ENCODE measurements at places on chromosomes 13 and 19. TPM values are rescaled to one million over a fixed set of nuclear protein-coding genes. Genes with fewer than 3 reads are reported as not detected.

C19orf67 gene
- total RNA-seq, result not detected

IGFL3 gene
- total RNA-seq, result not detected

PRKCG gene
- not detected for total RNA-seq

FGF9 gene
- not detected for total RNA-seq

MICOS13 gene
- total RNA-seq, result 75.6 TPM

PSG1 gene
- not detected for total RNA-seq

RCBTB1 gene
- total RNA-seq, result 2.0 TPM

RNF17 gene
- not detected for total RNA-seq

NLRP9 gene
- not detected for total RNA-seq

VSTM2B gene
- not detected for total RNA-seq

TNFSF11 gene
- total RNA-seq, result not detected

SLITRK6 gene
- total RNA-seq, result not detected

ZNF763 gene
- 2.8 TPM for total RNA-seq

POLD1 gene
- total RNA-seq, result 22.9 TPM

PSG6 gene
- not detected for total RNA-seq

CDC34 gene
- 124 TPM for total RNA-seq

PLPPR3 gene
- not detected for total RNA-seq

LONP1 gene
- 60.0 TPM for total RNA-seq

DMKN gene
- total RNA-seq, result 1.7 TPM

SEMA6B gene
- total RNA-seq, result 80.6 TPM

ZNF541 gene
- not detected for total RNA-seq

C2CD4C gene
- total RNA-seq, result 5.7 TPM

PRMT1 gene
- total RNA-seq, result 271 TPM

ZNF492 gene
- 1.6 TPM for total RNA-seq

ACP7 gene
- not detected for total RNA-seq

NKPD1 gene
- total RNA-seq, result not detected

FPR1 gene
- 7.9 TPM for total RNA-seq

ZNF446 gene
- 42.7 TPM for total RNA-seq

C19orf85 gene
- total RNA-seq, result not detected

ZNF701 gene
- 13.2 TPM for total RNA-seq

RDH8 gene
- not detected for total RNA-seq

DLL3 gene
- total RNA-seq, result not detected

LIM2 gene
- not detected for total RNA-seq

RABAC1 gene
- 360 TPM for total RNA-seq

PDX1 gene
- total RNA-seq, result not detected

ZNF440 gene
- 1.1 TPM for total RNA-seq

ZNF772 gene
- 3.7 TPM for total RNA-seq

TIMM29 gene
- total RNA-seq, result 66.9 TPM

SIX5 gene
- total RNA-seq, result 39.2 TPM

CACNG6 gene
- not detected for total RNA-seq

PIN1 gene
- 50.7 TPM for total RNA-seq

CYP2S1 gene
- total RNA-seq, result not detected

KLK10 gene
- total RNA-seq, result 1.6 TPM

CPAMD8 gene
- total RNA-seq, result 82.5 TPM

IL12RB1 gene
- 1.5 TPM for total RNA-seq
